ENCODE measurements at places on chromosomes 6 and 20. TPM values are rescaled to one million over a fixed set of nuclear protein-coding genes. Genes with fewer than 3 reads are reported as not detected.

Gene PARD6B
- total RNA-seq: 9.1 TPM

Gene PPP1R3D
- total RNA-seq: 16.9 TPM

Gene ADGRF1
- not detected for total RNA-seq

Gene CST4
- total RNA-seq: not detected

Gene TRDN
- total RNA-seq: not detected

Gene ZC2HC1B
- total RNA-seq: not detected

Gene PRDM13
- not detected for total RNA-seq

DNA sequence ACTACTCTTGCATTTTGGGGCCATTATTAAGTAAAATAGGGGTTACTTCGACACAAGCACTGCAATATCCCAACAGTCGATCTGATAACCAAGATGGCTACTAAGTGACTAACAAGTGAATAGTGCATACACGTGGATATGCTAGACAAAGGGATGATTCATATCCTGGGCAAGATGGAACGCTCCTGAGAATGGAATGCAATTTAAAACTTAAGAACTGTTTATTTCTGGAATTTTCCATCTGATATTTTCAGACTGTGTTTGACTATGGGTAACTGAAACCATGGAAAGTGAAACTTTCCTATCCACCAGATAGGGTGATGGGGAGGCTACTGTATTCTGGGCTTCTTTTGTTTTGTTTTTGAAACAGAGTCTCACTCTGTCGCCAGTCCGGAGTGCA is 66.5 kb downstream of the ILRUN start:
- DNase-seq: no peak

DNA sequence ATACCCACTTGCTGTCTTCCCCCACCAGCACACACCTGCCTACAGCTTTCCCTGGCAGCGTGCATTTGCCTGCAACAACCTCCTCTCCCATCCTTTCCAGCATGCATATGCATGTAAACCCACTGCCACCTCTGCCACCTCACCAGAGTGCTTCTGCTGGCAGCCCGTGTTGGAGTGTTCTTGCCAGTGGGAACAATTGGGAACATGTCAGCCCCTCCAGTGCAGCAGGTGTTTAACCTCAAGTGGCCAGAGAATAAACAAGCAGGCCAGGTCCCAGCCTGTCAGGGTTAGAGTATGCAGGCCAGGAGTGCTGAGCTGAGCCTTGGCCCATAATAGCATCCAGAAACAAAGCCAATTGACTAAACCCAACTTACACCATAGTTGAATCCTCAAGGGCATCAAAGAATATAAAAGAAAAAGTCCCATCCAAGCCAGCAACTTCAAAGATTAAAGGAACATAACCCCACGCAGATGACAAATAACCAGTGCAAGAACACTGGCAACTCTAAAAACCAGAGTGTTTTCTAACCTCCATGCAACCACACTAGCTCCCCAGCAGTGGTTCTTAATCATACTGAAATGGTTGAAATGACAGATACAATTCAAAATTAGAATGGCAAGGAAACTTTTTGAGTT is 1212.1 kb upstream of the CITED2 start:
- DNase-seq: no peak

GRCh38 chr20:59634435-59635005 is 30.2 kb downstream of the PHACTR3 start:
- no peak for DNase-seq

GRCh38 chr6:121201105-121201504 is 133.2 kb downstream of the TBC1D32 start:
- DNase-seq: no peak

- DNase-seq: no peak
These were observed 66.1 kb downstream of the ADGRB3 start for GRCh38 chr6:68701159-68701558.

DNA sequence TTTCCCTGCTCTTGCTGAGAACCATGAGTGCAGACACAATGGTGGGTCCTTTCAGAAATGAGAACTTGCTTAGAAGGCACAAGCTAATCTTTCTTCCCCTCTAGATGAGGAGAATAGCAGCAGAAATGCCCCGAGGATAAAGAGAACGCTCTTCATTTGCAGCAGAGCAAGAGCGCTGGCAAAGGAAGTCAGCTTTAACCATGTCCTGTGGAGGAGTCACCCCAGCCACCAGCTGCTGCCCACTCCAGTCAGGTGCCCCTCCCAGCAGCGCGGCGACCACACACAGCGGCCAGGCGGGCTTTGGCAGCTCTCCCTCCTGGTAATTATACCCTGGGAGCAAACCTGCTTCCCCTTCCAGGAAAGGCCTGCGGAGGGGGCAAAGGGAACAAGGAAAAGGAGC is 42.4 kb upstream of the EMILIN3 start:
- DNase-seq: no peak

- DNase-seq: no peak
These were observed 9.3 kb upstream of the BAK1 start for GRCh38 chr6:33589392-33589730.

GRCh38 chr6:100538086-100538485 is 73.4 kb upstream of the SIM1 start:
- no peak for DNase-seq

DNA sequence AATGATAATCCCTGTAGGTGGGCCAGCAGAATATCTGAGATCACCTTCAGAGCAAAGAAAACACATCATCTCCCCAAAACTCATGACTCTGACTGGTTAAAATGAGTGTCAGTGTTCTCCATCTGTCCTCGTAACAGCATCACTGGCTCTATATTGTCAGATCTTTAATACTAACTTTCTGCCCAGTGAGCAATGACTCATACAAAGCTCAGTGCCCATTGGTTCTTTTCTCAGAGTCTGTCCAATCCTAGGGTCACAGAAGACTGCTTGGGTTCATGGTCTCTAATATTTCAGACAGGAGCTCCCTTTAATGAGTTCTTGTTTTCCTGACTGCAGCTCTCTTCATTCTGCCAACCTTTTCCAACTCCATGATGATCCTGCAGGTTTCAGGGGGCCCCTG is 36.4 kb downstream of the HLA-DPB1 start:
- no peak for DNase-seq

DNA sequence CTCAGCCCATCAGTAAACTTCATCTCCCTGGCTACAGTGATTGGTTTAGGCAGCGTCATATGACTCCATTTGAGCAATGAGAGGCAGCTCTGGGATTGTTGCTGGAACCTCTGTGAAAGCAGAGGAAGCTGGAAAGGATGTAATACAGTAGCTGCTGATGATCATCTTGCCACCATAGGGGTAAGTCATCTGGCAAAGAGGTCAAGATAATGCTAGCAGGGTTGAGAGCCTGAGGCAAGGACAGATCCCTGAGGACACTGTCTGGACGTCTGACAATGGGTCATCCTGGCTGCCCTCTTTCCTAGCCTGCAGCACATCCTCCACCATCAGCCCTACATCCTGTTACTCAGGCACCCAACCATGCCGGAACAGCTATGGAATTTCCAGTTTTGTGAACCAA is 25.5 kb upstream of the FKBP1A start:
- no peak for DNase-seq

DNA sequence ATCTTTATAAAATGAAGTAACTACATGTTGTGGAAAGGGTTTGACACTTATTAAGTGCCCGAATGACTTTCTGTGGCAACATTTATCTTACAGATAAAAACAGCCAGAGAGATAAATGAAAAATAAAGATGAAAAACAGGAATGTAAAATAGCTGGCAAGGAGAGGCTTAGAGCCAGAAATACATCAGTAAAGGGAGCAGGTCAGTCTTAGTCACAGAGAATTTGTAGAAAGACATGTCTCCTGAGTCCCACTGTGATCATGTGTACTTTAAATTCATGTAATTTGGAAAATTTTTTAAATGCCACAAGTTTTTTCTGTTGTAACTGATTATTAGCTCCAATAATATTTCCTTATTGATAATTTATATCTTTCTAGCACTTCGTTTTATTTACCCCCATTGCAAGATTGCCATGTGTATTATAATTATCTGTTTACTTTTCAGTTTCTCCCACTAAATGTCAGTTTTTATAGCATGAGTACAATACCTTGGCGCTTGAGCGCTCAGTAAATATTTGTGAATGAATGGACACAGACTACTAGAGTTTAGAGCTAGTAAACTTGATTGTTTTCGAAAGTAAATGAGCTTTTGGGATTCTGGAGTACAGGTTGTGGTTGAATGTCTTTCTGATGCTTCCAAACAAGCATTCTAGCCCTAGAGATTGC is 15.2 kb downstream of the TAB2 start:
- DNase-seq: no peak

DNA sequence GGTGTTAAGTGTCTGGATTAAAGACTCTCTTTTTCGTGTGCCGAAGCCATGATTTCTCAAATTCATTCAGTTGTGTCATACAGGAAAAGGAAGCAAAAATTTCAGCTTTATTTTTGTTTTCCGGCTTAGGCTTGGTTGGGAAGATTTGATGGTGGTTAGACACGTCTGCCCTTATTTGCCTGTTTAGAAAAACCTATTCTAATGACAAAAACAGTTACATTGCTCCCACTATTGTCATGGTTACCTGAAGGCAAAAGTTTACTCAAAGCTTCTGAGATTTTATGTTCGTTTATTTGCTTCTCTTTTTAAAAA is 982 bp downstream of the DNAJC5 start:
- no peak for DNase-seq

All from suprapubic skin (tissue), 4 donors.